NCI-H1436 treated with DMSO at 0.1 percent for 48 hours (cell line): ENCODE measurements at places on chromosomes 2 and 18.
A peak's percentile ranks its signal among the peaks of the same experiment; 100 is the strongest.

GRCh38 chr2:71756280-71756906 lies 303.0 kb downstream of the DYSF start:
- no peak for DNase-seq

GRCh38 chr2:178072383-178073301 lies at the start of gene PDE11A:
PDE11A (minus strand) TSS chr2:178072777; CDS start chr2:178072437, 340 bp downstream.
- peak; percentile 47 for DNase-seq

GRCh38 chr2:52264488-52264887 lies 1232.6 kb upstream of the NRXN1 start:
- DNase-seq, result peak; percentile 65

- DNase-seq, result no peak
These were observed 360.9 kb downstream of the ERBB4 start for GRCh38 chr2:212177724-212178123.

DNA sequence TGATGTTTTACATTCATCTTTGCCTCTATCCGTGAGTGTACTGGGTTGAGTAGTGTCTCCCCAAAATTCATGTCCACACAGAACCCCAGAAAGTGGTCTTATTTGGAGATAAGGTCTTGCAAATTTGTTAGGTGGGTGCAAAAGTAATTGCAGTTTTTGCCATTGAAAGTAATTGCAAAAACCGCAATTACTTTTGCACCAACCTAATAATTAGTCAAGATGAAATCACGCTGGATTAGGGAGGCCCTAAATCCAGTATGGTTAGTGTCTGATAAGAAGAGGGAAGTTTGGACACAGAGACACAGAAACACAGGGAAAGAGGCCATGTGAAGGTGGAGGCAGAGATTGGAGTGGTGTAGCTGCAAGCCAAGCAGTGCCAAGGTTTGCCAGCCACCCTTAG lies 57.8 kb upstream of the SPRED2 start:
- no peak for DNase-seq

GRCh38 chr18:58359620-58360019 lies 269.3 kb downstream of the ALPK2 start:
- DNase-seq, result no peak

- no peak for DNase-seq
These were observed 415.2 kb upstream of the NETO1 start for GRCh38 chr18:73283032-73283431.

DNA sequence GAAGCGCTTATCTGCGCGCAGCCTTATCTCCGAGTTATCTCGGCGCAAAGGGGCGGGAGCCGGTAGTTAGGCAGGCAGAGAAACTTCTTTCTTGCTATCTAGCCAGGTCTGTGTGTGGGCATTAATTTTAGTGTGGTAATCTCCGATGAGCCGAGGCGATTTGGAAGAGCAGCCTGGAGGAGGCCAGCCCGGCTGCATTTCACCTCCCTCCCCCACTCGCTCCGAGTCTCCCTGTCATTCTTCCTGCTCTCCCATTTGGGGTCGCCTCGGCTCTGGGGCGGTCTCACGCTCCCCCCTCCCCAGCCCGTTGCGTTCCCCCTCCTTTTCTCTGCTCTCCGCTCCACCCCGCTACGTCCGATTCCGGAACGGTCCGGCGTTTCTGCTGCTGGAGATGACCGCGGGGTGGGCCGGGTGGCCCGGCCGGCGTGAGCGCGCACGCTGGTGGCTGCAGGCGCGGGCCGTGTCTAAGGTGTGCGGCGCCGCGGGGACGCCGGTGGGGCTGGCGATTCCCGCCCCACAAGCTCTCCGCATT lies 566 bp downstream of the GATA6 start:
- DNase-seq, result no peak

DNA sequence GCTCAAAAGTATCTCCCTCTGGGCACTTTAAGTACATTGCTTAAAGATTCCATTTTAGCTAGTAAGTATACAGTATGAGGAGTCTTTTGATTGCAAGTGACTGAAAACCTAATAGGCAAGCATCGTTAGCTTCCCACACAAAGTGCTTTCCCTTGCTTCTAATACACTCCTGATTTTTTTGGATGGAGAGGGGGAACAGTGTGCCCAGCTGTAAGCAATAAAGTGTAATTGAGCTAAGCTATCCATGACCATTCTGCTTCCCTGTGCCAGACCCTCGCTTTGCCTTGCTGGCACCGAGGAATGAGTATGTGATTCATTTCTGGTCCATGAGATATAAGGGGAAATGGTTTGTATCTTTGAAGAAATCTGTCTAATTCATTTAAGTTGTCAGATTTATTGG lies 3.8 kb upstream of the ZNF24 start:
- no peak for DNase-seq
